ENCODE measurements at places on chromosomes 2 and 18. TPM values are rescaled to one million over a fixed set of nuclear protein-coding genes. Genes with fewer than 3 reads are reported as not detected.
A peak's percentile ranks its signal among the peaks of the same experiment; 100 is the strongest.

- no peak for DNase-seq
These were observed 14.1 kb downstream of the SLC66A3 start for GRCh38 chr2:11169333-11169732.

Gene LRATD1
- total RNA-seq: 0.27 TPM

GRCh38 chr18:39205565-39206195 is 1640.1 kb upstream of the CELF4 start:
- no peak for DNase-seq

Gene NEURL3
- 3.1 TPM for total RNA-seq

DNA sequence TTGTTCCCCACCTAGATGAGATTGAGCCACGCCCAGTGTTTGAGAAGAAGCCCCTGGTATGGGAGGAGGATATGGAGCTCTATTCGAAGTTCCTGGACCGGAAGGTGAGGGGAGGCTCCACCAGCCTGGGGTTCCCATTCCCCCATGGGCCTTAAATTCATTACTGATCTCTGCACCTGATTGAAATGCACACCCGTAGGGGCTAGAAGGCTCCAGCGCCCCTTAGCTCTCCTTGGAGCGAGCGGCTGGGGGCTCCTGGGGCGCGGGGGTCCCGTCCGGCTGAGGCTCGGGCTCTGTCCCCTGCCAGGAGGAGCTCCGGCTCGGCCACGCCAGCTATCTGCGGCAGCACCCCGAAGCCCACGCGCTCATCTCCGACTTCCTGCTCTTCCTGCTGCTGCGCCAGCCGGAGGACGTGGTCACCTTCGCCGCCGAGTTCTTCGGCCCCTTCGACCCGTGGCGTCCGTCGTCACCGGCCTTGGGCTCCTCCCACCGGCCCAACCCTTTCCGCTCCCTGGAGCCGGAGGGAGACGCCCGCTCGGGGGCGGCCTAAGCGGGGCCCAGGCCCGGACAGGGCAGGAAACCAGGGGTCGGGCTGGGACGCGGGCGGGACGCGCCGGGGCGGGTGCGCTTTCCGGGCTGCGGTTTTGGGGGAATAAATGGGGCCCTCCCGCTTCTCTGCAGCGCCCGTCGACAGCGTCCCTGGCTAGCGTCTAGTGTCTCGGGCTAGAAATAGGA is 10.9 kb downstream of the CATIP start:
- peak; percentile 89 for DNase-seq

Gene RAMP1
- total RNA-seq: 1.6 TPM

DNA sequence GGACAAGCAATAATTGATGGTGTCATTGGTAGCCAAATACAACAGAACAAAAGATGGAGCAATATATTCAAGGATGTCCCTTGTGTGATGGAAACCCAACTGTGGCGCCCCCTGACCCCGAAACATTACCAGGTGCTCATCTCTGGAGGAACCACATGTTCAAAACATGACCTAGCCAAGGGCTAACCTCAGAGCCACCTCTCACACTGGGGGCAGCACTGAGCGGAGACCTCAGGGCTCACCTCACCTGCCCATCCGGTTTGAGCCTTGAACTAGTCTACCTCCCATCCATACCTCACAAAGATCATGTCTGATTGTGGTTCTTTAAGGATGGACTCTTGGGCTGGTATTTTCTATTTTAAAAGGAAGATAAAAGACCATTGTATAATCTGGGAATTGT is 314.4 kb upstream of the CDH7 start:
- peak; percentile 0 for DNase-seq

DNA sequence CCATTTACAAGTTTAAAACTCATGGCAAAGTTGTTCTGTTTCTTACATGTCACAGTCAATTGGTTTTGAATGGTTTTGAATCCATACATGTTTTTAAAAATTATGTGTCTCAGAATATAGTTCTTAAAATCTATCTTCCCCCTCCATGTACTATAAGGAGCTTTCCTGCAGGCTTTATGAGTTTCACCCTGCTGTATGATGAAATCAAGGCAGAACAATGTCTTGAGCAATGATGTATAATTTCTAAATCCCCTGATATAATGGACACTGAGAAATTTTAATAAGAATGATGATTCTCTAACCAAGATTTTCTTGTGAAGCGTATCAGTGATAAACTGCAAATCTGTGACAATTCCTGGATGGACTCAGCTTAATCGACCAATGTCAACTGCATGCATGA is 10.6 kb upstream of the ZNF516 start:
- DNase-seq: no peak

Gene CHRNG
- not detected for total RNA-seq

GRCh38 chr18:62026586-62026985 is 133.8 kb upstream of the RNF152 start:
- no peak for DNase-seq

- DNase-seq: no peak
These were observed 6.6 kb upstream of the ASNSD1 start for GRCh38 chr2:189654641-189655040.

DNA sequence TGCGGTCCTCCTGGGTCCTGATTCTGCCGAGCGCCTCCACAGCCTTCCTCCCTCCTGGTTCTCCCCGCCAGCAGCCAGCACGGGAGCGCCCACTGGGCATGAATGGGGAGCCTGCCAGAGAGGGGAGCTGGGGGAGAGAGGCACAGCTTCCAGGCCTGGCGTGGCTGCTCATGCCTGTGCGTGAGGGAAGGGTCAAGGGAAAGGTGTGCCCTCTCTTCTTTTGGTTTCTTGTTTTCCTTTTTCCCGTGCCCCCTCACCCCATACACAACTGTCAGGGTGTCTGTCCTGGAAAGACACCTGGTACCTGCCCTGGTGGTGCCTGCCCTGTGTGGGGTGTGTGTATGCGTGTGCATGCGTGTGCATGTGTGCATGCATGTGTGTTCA is 4.7 kb upstream of the NEURL3 start:
- DNase-seq: no peak

Gene C18orf54
- total RNA-seq: 7.2 TPM

Gene ALPP
- 4.9 TPM for total RNA-seq

Gene GPBAR1
- total RNA-seq: 0.29 TPM

Gene RIT2
- total RNA-seq: not detected

Data from Caco-2 (cell line).